ENCODE measurements at places on chromosomes 2 and 18.

GRCh38 chr2:215498431-215498830 lies 62.6 kb upstream of the FN1 start:
- DNase-seq, result no peak

GRCh38 chr2:192773044-192773443 lies 578.3 kb upstream of the TMEFF2 start:
- no peak for DNase-seq

- no peak for DNase-seq
Observed at GRCh38 chr2:54569745-54570301, 113.7 kb downstream of the SPTBN1 start.

GRCh38 chr2:56680971-56681631 lies 497.3 kb downstream of the CCDC85A start:
- DNase-seq, result no peak

DNA sequence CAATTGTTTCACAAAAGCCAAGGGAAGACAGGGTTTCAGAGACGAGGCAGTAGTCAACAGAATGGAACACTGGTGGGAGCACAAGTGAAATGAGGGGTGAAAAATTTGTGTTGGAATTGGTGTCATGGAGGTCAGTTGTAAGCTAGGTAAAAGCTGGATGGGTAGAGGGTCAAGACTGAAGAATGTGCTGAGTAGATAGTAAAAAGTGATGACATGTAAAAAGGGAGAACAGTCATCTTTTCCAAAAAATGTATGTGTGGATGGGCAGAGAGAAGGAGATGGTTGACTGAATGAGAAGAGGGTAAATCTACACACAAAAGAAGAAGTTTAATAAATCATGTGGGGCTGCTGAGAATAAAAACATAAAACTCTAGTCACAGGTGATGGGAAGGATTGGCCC lies 92.7 kb upstream of the COL3A1 start:
- DNase-seq, result no peak

DNA sequence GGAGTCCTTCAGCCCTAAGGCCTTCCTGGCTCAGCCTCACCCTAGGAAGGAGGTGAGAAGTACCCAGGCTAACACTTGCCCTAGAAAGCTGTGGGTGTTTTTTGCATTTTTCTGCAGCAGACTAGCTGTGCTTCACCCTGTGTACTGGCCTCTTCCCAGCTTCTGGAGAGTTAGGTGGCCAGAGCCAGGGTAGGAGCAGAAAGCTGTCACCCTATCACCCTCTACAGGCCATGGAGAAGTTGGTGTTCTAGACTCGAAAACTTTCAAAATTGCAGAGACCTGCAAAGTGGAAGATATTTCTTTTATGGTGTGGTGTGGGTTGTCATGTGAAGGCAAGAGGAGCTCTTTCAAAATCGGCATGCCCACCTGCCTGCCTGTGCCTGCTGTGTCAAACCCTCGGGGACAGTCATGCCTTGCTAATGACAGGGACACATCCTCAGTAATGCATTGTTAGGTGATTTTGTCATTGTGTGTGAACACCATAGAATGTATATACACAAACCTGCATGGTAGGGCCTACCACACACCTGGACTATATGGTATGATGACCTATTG lies 29.8 kb downstream of the EHD3 start:
- no peak for DNase-seq

DNA sequence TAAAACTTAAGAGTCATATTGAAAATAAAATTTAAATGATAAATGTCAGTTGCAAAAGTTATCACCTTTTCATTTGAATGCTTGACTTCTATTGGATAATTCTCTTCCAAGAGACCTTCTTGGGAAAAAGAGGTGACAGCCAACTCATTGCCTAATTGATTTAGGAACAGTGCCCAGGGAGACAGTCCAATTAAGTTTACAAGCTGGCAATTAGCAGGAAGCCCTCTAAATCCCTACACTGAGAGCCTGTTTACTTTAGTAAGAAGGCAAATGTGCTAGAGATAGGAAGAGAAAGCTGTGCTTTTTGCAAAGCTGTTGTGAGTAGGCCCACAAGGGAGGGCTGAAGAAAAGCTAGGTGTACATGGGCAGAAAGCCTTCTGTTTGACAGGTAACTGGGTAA lies 189.1 kb downstream of the WDPCP start:
- DNase-seq, result no peak

- DNase-seq, result no peak
Observed at GRCh38 chr2:219998714-219999227, 371.3 kb downstream of the SLC4A3 start.

GRCh38 chr18:61950371-61950770 lies 57.6 kb upstream of the RNF152 start:
- DNase-seq, result no peak

- DNase-seq, result peak; percentile 23
Observed at GRCh38 chr2:191202881-191203397, 42.3 kb upstream of the MYO1B start.

- no peak for DNase-seq
Observed at GRCh38 chr2:50885948-50886347, 146.0 kb downstream of the NRXN1 start.

- DNase-seq, result no peak
Observed at GRCh38 chr2:157420771-157421323, 23.0 kb downstream of the CYTIP start.

DNA sequence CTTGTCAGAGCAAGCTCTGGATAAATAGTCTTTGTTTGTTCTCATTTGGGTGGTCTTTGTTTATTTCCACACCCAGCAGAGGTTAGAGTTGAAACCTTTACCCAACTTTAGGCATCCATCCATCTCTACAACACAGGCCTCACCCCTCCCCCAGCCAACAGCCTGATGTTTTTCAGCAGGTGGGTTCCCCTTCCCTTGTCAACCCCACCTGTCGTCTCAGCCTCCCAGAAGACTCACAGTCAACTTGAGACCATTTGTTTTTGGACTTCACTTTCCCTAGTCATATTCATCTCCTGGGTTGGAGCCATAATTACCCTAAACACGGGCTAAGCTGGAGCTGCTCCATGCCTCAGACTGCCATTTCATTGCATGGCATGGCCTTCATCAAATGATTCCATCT lies 31.7 kb upstream of the IL36G start:
- no peak for DNase-seq

Data from heart left ventricle (tissue), 16 donors.